ENCODE measurements at places on chromosomes 3 and 15. TPM values are rescaled to one million over a fixed set of nuclear protein-coding genes. Genes with fewer than 3 reads are reported as not detected.

WDR93 gene
- total RNA-seq: not detected

THSD4 gene
- total RNA-seq: not detected

MYEF2 gene
- 24.2 TPM for total RNA-seq

SMAD3 gene
- 61.6 TPM for total RNA-seq

C3orf20 gene
- total RNA-seq: 0.28 TPM

SOX14 gene
- total RNA-seq: not detected

SEMA3G gene
- total RNA-seq: 0.21 TPM

WDR72 gene
- not detected for total RNA-seq

MEX3B gene
- 1.1 TPM for total RNA-seq

PP2D1 gene
- not detected for total RNA-seq

SERPINI2 gene
- not detected for total RNA-seq

EFHB gene
- 0.44 TPM for total RNA-seq

FBXL2 gene
- total RNA-seq: not detected

DNAH12 gene
- not detected for total RNA-seq
